ENCODE measurements at places on chromosomes 2 and 18. TPM values are rescaled to one million over a fixed set of nuclear protein-coding genes. Genes with fewer than 3 reads are reported as not detected.
A peak's percentile ranks its signal among the peaks of the same experiment; 100 is the strongest.

The EFEMP1 gene
- 9.6 TPM for total RNA-seq

The CUL3 gene
- 125 TPM for total RNA-seq

The LCT gene
- 0.22 TPM for total RNA-seq

The ACTG2 gene
- total RNA-seq = 1.6 TPM

The SLC9A4 gene
- total RNA-seq = 2.9 TPM

The ASAP2 gene
- total RNA-seq = 26.7 TPM

The DCDC2C gene
- not detected for total RNA-seq

The FTCDNL1 gene
- 2.5 TPM for total RNA-seq

The FZD7 gene
- 3.0 TPM for total RNA-seq

The NEURL3 gene
- total RNA-seq = 0.26 TPM

DNA sequence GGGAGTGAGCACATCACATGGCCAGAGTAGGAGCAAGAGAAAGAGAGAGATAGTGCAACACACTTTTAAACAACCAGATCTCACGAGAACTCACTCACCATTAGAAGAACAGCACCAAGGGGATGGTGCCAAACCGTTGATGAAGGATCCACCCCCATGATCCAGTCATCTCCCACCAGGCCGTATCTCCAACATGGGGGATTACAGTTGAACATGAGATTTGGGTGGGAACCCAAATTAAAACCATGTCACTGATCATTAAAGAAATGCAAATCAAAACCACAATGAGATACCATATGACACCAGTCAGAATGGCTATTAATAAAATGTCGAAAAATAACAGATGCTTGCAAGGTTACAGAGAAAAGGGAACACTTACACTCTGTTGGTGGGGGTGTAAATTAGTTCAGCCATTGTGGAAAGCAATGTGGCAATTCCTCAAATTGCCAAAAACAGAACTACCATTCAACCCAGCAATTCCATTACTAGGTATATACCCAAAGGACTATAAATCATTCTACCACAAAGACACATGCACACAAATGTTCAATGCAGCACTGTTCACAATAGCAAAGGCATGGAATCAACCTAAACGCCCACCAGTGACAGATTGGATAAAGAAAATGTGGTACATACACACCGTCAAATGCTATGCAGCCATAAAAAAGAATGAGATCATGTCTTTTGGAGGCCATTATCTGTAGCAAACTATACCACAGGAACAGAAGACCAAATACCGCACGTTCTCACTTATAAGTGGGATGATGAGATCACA is 137.1 kb downstream of the COL6A3 start:
- no peak for ATAC-seq

- ATAC-seq = peak; percentile 97
These were observed 156.4 kb downstream of the DSEL start for GRCh38 chr18:67359873-67360838.

DNA sequence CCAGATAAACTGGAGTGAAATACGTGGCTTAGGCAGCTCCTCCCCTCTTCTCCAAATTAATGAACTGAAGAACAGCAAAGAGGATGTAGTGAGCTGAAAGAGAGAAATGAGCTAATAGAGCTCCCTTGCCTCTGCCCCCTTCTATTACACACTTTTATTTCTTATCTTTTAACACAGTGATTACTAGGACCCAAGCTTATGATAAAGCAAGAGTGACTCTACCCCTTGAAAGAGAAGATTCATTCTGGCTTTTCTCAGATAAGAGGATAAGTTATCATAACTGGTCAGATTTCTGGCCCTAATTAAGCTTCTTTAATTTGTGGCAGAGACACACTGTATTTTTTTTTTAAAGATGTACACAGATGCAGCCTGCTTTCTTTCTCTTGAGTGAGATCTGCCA is 102.2 kb downstream of the MSTN start:
- ATAC-seq = no peak

DNA sequence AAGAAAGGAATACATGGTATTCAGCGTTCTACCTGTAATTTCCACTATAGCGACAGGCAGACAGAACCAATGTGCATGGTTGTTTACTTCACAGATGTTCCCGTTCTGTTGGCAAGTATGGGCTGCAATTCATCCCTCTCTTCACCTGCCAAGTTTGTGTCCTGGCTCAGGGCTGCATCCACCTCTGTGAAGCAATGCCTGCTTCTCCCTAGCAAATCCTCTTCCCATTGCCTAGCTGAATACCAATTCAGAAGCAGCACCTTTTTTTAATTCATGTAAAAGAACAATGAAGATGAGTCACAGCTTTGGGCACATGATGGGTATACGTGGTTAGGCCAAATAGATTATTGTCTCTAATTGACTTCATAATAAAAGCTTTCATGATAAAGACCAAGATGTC is 54.7 kb upstream of the LRATD1 start:
- no peak for ATAC-seq

DNA sequence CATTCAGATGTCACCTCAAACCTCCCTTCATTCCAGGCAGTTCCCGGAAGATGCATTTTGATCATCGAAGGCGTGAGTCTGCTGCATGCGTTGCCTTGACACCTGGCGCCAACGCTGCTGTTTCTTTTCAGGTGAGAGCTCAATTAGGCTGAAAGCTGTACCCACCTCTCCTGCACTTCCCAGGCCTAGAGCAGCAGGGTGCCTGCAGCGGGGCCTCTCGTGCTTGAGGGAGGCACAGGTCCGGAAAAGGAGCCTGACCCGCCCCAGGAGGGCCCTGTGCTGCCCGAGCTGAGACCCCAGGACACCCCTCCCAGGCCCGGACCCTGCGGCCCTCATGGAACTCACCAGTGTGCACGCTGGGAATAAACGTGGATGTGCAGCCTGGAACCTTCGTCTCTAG is 31.4 kb upstream of the KCNG2 start:
- ATAC-seq = no peak

GRCh38 chr2:64859312-64860212 is 129.6 kb upstream of the SLC1A4 start:
- peak; percentile 33 for ATAC-seq

DNA sequence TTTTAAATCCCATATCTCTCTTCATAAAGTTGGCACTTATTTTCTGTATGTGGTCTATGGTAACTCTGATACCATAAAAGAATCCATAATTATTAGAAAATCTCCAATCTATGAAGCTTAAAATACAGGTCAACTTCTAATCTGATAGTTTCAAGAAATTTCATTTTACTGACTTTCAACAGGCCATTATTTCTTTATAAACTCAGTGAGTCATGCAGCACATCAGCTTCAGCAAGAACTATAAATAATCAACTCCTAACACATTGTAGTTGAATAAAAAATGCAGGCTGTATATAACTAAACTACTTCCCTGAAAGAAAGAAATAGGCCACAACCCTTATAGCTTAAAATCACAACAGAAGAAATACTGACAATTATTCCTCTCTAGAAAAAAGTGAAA is 204.3 kb upstream of the CCDC150 start:
- no peak for ATAC-seq

GRCh38 chr2:152525277-152525838 is 190.4 kb downstream of the FMNL2 start:
- ATAC-seq = no peak

- no peak for ATAC-seq
These were observed 12.1 kb downstream of the COPS9 start for GRCh38 chr2:240123821-240124650.

GRCh38 chr2:3539836-3540235 is 18.3 kb downstream of the RNASEH1 start:
- ATAC-seq = no peak

- ATAC-seq = no peak
These were observed 178.0 kb downstream of the PDE11A start for GRCh38 chr2:177894546-177894945.

DNA sequence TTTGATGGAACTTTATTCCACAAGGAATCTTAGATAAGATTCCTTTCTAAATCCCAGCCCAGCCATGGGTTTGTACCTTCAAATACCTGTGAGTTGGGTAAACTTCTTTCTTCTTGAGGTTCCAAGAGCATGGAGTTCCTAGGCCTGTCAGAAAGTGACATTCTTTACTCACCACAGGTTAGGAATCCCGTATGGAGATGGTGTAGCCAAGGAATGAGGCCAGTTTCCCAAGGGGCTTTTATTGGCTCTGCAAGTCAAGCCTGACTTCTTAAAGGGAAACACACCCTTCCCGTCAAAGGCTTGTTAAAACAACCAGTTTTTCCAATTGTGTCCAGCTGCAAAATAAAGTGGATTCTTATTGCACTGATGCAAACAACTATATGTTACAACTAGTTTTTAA is 45.8 kb downstream of the STK17B start:
- ATAC-seq = no peak

DNA sequence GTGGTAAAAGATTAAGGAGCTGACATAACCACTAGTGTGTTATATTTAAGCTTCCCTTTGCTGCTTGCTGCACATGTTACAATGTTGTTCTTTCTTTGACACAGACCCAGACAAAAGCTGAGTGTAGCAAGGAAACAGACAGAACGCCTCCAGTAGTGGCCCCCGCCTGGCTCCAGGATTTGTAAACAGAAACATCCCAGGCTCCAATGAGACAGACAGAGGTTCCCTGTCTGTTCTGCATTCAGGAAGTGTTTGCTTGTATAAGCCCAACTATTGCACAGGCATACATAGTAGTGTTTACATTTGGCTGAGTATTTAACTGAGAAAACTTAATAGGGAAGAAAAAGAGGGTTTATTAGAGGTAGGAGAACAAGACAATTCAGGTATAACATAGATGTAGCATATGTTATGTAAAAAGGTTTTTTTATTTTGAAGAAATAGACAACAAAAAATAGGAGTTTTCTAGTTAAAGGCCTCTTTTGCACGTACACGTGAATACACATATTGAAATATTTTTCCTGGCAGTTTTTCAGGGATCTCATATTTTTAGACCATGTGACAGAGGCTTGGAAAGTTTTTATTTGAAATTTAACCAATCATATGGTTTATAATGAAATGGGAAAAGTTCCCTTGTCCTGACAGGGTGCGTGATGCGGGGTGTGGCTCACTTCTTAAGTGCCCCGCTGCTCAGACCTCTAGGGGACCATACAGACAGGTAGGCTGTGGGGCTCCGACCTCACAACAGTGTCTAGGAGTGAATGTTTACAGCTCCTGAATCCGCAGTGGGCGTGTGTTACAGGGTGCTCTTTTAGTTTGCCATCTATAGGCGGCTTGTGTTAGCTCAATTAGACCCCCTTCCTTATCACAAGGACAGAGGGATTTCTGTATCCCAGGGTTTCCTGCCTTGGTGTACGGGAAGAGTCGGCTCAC is 118.4 kb downstream of the BMPR2 start:
- peak; percentile 86 for ATAC-seq

DNA sequence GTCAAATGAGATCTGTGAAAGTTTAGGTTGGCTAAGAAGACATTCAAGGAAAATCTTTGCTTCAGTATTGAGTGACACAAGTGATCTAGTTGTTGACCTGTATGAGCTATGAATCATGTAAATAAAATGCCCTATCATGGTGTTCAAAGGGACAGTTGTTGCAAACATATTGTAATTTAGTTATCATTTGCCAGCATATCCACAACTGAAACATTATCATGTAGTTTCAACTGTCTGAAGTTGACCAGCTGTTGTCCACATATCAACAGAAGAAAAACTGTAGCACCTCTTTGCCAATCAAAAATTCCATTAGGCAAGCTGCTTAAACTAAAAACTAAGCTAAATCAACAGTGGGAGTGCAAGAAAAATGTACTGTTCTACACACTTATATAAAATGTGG is 527.1 kb upstream of the NRXN1 start:
- ATAC-seq = no peak

- ATAC-seq = no peak
These were observed 77.9 kb downstream of the OSBPL1A start for GRCh38 chr18:24319757-24320156.

- ATAC-seq = no peak
These were observed 68.8 kb upstream of the SERTAD2 start for GRCh38 chr2:64722291-64723044.

- ATAC-seq = no peak
These were observed 3.7 kb upstream of the CRYBA2 start for GRCh38 chr2:218996937-218997336.

DNA sequence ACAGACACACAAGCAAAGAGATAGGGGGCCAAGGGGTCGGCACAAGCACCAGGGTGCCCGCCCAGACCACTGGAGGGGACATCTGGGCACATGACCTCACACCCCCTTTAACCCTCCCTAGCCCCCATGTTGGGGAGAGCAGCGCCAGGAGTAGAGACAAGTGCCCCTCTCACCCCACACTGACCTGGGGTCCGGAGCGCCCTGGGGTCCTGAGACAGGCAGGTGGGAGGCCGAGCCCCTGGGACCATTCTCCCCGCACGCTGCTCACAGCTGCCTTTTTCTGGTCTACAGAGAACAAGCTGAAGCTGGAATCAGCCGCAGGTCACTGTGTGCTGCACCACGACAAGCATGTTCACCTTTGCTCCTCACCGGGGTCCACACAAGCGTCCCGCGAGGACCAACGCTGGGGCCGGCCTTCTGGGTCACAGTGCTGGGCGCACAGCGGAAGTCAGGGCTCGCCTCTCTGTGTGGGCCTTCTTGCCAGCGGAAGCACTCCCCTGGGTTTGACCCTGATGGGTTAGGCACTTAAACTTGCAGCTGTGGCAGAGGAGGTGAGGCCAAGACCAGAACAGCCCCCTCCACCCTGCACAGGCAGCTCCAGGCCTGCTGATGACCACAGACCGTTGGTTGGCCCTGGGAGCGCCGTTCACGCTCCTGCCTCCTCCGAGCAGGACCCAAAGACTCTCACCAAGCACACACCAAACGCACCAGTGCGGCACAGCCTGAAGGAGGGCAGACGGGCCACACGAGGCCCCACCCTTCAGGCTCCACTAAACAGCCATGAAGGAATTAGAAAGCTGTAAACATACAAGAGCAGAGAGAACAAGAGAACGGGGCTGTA is 275.3 kb downstream of the EIPR1 start:
- peak; percentile 9 for ATAC-seq

- ATAC-seq = no peak
These were observed 327.4 kb upstream of the CWC22 start for GRCh38 chr2:180334514-180334913.

DNA sequence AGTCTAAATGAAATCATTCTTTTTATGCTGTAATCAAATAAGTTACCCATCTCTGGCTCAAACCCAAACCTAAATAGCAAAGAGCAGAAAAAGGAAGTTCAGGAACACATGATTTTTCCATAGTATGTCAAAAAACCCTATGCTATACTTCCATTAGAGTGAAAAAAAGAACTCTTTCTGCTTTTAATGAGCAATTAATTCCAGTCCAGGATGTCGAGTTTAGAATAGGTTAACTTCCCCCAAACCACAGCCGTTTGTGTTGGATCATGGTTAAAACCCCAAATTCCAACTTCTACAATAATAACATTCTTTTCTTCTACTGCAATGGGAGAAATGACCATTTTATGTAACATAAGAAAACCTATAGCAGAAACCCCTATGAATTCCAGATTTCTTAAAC is 171.1 kb upstream of the NRP2 start:
- ATAC-seq = no peak

GRCh38 chr2:236689393-236689700 is 119.7 kb downstream of the ACKR3 start:
- no peak for ATAC-seq

DNA sequence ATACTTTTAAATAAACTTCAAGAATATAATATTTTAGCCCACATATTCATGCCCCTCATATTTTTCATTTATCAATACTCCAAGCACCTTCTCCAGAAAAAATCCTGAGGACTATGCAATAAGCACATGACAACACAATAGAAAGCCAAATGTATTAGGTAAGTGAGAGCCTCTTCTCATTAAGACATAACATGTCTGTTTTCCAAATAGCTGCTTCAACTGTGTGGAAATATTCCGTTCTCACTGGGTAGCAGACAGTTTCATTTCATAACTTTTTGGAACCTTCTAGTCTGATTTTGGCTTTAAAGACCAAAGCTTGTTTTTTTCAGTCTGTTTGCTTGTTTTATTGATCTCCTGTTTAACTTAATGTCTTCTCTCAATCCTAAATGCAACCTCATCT is 137.8 kb downstream of the PIK3C3 start:
- no peak for ATAC-seq

- ATAC-seq = no peak
These were observed 39.0 kb downstream of the EEF1B2 start for GRCh38 chr2:206198677-206199076.
